Iris pigment epithelial cell (primary cell): ENCODE measurements at places on chromosomes 5 and 9.

DNA sequence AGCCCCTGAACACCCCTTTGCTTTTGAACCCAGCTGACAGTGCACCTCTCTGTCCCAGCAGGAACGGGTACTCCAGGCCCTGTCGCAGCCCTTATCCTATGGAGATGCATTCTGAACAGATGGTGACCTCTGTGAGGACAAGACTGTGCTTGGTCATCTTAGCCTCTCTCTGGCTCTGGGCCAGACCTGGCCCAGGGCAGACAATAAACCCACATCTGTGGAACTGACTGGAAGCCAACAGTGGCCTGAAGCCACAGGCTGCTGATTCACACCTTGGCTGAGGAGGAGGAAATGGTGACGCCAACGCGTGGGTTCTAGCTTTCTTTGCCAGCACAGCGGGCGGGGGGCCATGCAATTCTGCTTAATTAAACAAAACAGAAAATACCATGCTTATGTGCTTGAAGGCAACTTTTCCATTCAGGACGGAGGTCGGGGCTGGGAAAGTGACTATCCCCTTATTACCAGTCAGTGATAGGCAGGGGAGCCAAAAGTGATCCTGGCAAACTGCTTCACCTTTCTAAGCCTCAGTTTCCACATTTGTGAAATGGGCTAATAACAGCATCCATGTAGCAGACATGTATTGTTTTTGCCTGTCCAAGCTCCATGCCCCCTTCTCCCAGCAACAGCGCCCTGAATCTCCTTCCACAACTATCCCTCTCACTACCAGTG is 10.8 kb downstream of the SH3PXD2B start:
- DNase-seq, result peak; percentile 97

GRCh38 chr5:72296256-72296655 is 23.8 kb downstream of the MRPS27 start:
- no peak for DNase-seq

- no peak for DNase-seq
These were observed 82.5 kb downstream of the PALM2AKAP2 start for GRCh38 chr9:109862452-109862851.

- no peak for DNase-seq
These were observed 62.0 kb downstream of the ENC1 start for GRCh38 chr5:74578356-74579044.

- no peak for DNase-seq
These were observed 178.0 kb downstream of the NR3C1 start for GRCh38 chr5:143225511-143225910.

DNA sequence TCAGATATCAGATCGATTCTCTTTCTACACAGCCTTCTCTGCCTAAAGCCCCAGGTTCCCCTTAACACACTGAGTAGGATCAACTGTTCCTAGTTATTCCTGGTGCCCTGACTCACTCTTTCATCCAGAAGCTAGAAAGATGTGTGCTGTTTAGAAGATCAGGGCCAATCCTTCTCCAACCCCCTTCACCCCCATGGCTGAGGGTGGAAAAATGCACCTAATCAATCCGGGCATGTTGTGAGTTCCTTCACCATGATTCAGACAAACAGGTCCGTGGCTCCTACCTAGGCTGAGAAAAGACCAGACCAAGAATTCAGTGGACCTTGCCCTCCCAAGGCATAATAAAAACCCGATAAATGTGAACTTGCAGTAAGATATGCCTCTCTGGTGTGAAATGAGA is 85.4 kb upstream of the EQTN start:
- DNase-seq, result no peak

GRCh38 chr5:15526413-15526812 is 26.4 kb downstream of the FBXL7 start:
- no peak for DNase-seq

- peak; percentile 81 for DNase-seq
These were observed 397.1 kb downstream of the MAN2A1 start for GRCh38 chr5:110086658-110087388.

DNA sequence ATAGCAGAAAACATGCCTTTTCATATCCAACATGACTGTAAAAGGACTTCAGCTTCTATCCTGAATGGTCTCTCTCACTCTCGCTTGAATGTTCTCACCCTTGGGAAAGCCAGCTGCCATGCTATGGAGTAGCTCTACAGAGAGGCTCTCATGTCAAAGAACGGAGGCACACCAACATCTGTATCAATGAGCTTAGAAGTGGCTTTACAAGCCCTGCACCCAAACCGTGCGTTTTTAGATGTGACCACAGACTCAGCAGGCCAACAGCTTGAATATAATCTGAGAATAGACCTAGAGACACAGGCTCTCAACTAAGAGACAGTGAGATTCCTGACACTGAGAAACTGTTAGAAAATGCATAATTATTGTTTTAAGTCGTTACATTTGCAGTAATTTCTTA is 1231.6 kb upstream of the CDH9 start:
- DNase-seq, result no peak

GRCh38 chr5:35476036-35476435 is 141.6 kb upstream of the SPEF2 start:
- no peak for DNase-seq

DNA sequence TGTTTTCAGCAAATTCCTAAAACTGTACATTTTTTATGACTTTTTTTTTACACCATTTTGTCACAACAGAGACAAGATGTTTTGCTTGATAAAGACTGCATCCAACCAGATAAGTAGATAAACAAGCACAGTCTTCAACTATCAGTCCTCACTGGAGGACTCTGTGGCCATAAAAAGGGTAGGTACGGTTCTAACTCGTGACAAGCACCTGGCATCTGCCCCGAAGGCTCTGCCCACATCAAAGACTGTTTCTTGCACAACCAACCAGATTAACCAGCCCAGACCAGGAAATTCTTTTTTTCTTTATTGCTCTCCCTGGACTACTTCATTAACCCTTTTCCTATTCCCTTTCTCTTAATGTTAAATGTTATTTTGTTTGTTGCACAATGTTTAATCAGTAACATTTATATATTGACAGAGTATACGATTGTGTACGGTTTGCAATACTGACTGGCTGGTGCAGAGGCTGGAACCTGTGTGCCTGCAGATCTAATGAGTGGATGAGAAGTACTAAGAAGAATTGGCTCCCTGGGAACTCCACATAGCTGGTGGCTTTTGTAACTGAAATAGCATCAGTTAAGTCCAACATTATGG is 74.1 kb downstream of the SERINC5 start:
- DNase-seq, result peak; percentile 24

- no peak for DNase-seq
These were observed 67.8 kb downstream of the NRG2 start for GRCh38 chr5:139975306-139975705.

GRCh38 chr5:115898656-115899055 is 56.9 kb downstream of the AP3S1 start:
- DNase-seq, result peak; percentile 61

DNA sequence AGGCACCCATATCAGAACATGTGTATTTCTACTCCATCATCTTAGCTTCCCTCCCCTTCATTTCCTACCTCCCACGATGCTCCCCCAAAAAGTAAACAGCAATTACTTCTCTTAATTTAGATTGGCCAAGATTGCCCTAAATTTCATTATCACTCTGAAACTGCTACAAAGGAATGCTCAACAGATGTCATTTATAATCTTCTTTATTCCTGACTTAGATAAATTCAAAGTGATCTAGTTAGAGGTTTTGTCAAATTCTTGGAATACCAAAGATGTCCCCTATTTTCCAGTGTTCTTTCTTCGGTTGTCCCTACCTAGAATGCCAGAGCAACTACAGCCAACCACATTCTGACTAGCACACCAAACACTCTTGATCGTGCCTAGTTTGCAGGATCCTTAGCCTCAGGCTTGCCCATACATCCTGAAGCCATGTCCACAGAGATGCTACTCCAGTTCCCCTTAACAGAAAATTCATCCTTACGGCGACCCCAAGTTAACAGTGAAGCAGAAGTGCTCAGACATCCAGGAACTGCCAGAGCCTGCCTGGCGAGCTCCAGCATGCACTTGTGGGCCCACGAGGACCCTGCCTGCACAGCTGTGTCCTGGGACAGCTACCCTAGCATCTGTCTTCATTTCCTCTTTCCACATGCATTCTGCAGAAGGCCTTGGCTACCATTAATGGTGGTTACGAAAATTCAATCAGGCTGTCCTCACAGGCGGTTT is 31.6 kb downstream of the DAP start:
- DNase-seq, result no peak

DNA sequence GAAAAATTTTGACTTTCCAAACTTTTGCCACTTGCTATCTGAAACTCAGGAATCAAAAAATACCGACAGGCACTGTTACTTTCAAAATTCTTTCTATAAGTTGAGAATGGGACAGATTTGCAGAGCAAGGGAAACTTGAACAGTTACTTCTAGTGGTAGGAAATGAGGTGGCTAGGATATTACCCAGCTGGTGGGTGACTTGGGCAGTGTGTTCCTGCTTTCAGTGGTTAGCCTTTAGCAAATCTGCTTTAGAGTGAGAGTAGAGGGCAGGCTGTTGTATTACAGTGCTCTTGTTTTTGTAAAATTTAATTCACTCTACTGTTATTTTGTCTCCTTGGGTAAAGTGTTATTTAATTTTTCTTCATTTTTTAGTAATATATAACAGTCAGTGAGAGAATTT is 40.2 kb upstream of the ROPN1L start:
- DNase-seq, result no peak

DNA sequence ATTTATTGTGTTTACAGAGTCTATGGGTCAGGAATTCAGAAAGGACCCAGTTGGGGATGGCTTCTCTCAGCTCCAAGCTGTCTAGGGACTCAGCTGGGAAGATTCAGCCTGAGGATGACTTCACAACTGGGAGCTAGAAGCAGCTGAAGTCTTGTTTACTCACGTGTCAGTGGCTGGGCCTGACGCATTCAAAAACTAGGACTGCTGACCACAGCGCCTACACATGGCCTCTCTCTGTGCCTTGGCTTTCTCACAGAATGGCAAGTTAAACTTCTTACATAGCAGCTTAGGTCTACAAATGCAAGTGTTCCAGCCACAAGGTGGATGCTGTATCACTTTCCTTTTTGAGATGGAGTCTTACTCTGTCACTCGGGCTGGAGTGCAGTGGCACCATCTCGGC is 16.3 kb upstream of the PPP2CA start:
- DNase-seq, result peak; percentile 92

- DNase-seq, result no peak
These were observed 4.2 kb downstream of the CDC14B start for GRCh38 chr9:96615411-96615810.

- DNase-seq, result no peak
These were observed 41.0 kb downstream of the PSD2 start for GRCh38 chr5:139836469-139837208.

DNA sequence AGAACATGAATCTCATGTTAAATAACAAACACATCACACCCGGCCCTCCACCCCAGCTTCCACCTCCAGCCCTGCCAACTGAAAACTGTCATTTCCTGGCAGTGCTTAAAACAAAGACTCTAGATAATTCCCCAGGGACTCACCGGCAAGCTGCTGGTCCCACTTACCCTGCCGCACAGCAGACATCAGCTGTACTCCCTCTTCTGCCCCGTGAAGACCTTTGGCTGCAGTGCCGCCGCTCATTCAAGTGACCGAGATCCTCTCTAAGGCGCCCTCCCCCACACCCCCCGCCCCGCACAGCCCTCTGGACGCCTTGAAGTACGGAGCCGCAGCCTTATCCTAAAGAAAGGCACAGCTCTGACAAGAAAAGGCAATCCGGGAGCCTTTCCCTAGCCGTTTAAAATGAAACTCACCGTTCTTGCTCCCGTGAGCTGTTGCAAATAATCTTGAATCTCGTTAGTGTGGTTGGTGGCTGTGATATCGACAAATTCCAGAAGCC is 434 bp downstream of the GLRX start:
- peak; percentile 61 for DNase-seq

DNA sequence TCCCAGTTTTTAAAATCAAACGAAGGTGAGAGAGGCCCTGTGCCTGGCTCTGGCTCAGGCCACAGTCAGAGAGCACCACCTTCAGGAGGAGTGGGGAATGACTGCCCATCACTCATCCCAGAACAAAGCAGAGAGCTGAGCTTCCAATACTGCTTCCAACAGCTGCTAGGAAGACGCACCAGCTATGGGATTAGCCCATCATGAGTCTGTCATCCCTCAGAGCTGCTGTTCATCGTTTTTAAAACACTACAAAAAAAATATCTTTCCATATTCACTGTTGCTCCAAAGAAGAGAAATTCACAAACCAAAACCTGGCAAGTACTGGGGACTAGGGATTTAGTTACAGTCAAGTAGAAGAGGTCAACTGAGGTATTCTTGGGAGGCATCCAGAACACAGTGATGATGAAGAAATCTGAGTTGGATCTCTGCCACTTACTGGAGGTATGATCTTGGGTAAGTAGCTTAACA is 102.4 kb downstream of the CDK5RAP2 start:
- peak; percentile 96 for DNase-seq

GRCh38 chr5:153425914-153426313 is 64.6 kb upstream of the GRIA1 start:
- no peak for DNase-seq

DNA sequence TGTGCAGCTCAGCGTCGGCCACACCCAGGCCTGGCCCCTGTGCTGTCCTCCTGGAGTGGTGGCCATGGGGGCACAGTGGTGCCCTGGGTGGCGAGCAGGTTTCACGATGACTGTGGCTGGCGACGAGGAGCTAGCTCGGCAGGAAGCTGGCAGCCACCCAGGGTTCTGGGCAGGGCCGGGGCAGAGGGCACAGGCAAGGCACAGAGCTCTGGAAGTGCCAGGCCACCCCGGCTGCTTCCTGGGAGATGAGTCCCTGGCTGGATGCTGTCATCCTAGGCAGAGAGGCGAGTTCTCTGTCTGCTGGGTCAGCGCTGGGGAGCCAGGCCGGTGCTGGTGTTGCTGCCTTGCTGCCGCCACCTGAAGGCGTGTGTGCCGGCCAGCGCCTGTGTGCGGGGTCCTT is 51.7 kb downstream of the RXRA start:
- no peak for DNase-seq

DNA sequence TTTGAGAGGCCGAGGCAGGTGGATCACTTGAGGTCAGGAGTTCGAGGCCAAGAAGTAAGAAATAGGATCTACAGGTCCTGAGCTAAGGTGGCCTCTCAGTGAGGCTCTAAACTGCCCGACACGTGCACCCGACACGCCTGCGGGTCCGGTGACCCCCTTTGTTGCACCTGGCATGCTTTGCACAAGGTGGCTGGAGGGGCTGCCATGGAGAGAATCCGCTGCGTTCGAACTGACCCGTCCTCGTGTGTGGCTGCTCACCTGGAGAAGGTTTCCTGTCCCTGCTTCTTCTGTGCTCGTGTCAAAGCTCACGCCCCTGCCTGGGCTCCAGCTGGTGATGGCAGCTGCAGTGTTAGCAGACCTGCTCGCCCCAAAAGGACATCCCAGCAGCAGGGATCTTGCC is 5.7 kb upstream of the OLFM1 start:
- no peak for DNase-seq

GRCh38 chr5:74767579-74767913 is 497 bp downstream of the NSA2 start:
- DNase-seq, result peak; percentile 78

GRCh38 chr9:69931340-69931739 is 110.7 kb downstream of the CFAP95 start:
- DNase-seq, result no peak
